ENCODE measurements at places on chromosomes 2 and 18.

DNA sequence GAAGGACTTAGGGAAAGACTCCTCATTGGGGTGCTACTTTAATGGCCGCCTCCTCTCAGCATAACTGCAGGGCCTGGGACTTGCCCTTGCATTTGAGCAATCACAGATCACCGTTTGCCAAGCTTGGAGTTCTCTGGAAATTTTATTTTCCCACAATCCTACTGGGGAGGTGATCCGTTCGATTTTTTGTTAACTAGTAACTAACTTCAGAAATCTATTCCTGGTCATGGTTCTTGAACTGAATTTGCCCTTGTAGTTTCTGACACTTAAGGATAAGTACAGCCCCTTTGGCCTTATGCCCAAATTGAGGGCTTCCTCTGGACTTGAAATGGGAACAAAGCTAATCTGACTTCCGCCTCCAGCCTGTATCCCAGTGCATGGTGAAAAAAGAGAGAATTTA lies 60.5 kb upstream of the ST3GAL5 start:
- no peak for DNase-seq

GRCh38 chr2:28681158-28681571 lies 70.5 kb upstream of the PPP1CB start:
- DNase-seq = peak; percentile 47

- no peak for DNase-seq
These were observed 20.3 kb downstream of the ALK start for GRCh38 chr2:29900971-29901633.

GRCh38 chr2:102499558-102499957 lies 26.5 kb downstream of the SLC9A4 start:
- no peak for DNase-seq

DNA sequence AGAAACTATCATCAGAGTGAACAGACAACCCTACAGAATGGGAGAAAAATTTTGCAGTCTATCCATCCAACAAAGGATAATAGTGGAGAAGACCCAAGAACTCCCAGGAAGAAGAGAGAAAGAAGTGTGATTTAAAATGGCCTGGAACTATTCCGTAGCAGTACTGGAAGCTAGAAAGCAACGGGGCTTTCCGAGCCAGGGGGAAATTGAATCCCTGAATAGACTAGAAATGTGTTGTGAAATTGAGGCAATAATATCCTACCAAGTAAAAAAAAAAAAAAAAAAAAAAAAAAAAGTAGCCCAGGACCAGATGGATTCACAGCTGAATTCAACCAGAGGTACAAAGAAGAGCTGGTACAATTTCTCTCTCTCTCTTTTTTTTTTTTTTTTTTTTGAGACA lies 69.3 kb downstream of the FARP2 start:
- no peak for DNase-seq

DNA sequence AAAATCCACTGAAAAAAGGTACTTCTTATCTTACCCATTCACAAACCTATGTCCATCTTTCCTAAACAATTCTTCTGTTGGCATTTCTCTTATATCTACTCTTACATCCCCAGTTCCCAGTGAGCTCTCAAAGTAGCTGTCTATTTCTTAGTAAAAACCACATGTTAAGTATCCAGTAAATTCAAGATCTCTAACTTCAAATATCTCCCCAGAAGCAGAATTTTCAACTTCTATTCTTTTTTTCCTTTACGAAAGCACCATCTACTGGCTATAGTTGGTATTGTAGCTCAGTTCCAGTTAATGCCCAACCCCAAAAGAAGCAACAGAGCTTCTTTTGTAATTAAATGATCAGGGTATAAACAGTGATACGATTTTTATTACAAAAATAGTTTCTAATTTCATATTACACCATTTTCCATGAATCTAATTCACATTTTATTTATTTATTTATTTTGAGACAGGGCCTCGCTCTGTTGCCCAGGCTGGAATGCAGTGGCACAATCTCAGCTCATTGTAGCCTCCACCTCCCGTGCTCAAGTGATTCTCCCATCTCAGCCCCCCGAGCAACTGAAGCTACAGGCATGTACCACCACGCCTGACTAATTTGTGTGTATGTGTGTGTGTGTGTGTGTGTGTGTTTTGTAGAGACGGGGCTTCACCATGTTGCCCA lies 28.5 kb downstream of the HRH4 start:
- peak; percentile 28 for DNase-seq

DNA sequence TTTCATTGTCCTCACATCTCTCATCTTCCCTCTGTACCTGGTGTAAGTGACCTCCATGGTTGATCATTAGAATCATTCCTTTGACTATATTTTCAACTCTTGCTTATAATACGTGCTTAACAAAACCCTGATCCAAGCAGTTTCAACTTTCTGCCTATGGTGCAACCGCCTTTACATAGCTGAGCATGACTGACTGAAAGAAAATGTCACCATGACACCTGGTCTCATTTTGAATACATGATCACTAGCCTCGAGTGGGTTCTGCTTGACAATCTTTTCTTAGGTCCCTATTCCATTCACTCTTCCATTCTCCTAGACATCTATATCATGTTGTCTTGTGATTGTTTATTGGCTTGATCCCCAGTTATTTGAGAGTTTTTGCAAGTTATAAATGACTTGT lies 78.9 kb upstream of the STAM2 start:
- DNase-seq = no peak

GRCh38 chr2:9284521-9285297 lies 78.1 kb downstream of the ASAP2 start:
- DNase-seq = no peak

DNA sequence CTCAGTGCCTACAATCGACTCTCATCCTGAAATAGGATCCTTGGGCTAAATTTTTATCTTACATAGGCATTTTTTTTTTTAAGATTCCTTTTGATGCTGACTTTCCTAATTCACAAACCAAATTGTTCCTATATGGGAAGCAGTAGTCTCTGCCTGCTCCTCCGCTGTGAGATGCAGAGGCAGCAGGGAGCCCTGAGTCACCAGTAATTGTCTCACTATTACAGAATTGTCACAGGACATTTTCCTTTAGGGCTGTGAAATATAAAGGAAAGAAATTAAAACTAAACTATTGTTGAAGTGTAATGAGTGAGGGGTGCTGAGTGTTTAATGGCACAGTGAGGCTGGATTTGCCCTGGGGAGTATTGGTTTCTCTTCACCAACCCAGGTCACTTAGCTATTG lies 63.8 kb downstream of the MYO3B start:
- DNase-seq = no peak

GRCh38 chr2:138602166-138602460 lies 100.5 kb downstream of the SPOPL start:
- DNase-seq = no peak

DNA sequence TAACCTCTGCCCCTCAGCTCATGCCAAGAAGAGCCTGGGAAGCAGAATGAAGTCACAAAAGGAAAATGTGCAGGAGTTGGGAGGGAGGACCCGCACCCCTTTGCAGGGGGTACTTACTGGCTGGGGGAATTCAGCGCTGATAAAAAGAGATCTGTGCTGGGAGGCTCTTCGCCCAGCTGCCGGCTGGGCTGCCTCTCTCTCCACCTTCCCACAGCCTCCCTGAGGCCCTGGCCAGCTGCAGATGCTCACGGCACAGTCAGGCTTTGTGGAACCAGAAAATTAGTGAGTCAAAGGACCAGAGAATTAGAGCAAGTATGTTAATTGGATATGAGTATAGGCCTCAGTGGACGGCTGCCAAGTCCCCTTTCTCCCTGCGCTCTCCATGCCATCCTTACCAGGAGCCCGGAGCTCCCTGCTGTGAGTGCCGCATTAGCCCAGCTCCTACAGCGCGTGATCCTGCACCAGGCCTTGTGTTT lies 181.7 kb upstream of the SH3BP4 start:
- peak; percentile 53 for DNase-seq

- DNase-seq = peak; percentile 20
These were observed 36.5 kb upstream of the HPCAL1 start for GRCh38 chr2:10266133-10266620.

- peak; percentile 88 for DNase-seq
These were observed 93.9 kb upstream of the LGALSL start for GRCh38 chr2:64359892-64360657.

DNA sequence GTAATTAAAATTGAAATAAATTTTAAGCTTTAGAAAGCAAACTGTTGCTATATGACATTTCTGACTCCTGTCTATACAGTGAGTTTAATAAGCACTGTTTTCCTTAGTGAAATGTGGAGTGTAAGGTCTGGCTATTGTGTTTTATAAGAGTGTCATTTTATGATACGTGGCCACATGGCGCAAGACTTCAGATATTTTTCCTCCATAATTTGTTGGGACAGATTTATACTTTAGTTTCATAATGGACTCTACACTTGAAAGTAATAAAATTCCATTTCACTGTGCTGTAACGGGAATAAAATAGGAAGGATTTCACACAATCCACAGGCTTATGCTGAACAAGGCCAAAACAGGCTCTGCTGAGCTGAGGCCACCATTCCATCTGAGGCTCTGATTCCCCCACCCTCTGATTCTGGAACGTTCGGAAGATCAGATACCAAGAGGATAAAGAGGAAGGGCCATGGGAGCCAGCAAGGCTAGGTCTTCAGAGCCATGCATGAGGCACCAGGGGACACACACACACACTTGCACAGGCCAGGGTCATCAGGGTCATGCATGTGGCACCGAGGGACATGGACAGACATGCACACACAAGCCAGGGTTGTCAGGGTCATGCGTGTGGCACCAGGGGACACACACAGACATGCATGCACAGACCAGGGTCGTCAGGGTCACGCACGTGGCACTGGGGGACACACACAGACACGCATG lies 35.6 kb downstream of the HDAC4 start:
- no peak for DNase-seq

- DNase-seq = no peak
These were observed 18.5 kb upstream of the SCN9A start for GRCh38 chr2:166394245-166394644.

GRCh38 chr18:45670281-45670962 lies 53.6 kb upstream of the SLC14A1 start:
- peak; percentile 60 for DNase-seq

DNA sequence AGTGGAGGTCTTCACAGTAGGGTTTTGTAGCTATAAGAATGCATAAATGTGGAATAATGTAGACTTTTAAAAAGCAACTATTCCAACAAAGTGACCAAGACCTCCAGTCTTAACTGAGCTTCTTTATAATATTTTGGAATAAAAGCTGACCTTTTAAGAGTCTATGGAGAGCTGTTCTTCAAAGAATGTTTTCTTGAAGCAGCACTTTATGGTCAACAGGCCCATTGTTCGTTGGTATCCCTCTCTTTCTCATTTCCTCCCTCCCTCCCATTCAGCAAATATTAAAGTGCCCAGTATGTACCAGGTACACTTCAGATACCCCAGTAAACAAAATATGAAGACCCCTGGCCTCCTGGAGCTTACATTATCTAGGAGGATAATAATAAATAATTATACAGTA lies 140.1 kb upstream of the SMAD7 start:
- no peak for DNase-seq

GRCh38 chr2:174465327-174465726 lies 21.5 kb downstream of the GPR155 start:
- DNase-seq = no peak

- no peak for DNase-seq
These were observed 314.7 kb downstream of the METTL4 start for GRCh38 chr18:2256577-2256976.

GRCh38 chr18:55547705-55548056 lies 40.3 kb downstream of the TCF4 start:
- no peak for DNase-seq

DNA sequence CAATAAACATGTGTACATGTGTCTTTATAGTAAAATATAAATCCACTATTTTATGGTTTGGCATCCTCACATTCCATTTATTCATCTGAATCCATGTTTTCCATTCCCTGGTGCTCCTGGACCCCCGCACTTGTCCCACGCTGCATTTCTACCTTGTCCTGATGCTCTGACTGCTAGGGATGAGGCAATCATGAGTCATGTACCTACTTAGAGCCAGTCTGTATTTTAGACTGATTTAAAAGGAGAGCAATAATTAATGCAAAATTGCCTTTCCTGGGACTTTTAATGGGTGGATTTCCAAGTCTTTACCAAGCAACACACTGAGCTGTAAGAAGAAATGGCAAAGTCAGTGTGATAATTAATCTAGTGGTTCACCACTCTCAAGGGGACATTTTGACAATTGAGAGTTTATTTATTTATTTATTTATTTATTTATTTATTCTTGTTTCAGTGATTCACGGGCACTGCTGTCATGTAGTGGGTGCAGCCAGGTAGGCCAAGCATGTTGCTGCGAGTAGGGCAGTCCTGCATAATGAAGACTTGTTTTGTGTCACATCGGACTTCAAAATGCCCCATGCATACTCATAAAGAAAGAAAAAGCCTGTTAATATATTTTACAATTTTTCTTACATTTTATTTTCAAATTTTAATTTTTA lies 419.3 kb upstream of the VWC2L start:
- no peak for DNase-seq

DNA sequence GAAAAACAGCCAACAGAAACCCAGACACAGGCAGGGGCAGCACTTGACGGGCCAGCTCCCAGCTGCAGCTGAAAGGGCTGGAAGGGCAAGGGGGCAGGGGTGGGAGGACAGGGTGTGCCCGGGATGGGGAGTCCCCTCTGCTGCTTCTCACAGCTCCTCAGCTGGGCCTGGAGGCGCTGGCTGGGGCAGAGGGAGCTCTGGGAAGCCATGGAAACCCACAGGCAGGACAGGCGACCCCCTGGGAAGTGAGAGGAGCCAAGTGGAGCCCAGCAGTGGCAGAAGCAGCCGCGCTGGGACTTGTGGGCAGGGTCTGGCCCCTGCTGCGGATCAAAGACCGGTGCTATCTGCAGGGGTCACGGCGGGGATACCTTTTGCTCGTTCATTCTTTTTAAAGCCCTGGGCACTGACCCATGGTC lies 20.7 kb downstream of the OTOF start:
- DNase-seq = no peak

DNA sequence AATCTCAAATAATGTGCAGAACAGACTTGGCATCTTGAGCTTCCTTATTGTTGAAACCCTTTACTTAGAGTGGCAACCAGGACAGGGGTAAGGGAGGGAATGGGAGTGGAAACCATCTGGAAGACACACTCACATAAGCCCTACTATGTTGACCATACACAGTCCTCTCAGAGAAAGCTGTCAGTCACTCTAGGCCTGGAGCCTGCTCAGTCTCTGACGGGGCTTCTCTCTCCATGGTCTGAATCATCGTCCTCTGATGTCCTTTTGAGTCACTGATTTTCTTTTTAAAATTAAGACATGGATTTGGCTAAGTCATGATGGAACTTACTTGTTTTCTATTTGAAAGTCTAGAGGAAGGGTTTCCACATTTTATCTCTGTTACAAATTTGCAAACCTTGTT lies 74.0 kb downstream of the MYO1B start:
- DNase-seq = peak; percentile 58

DNA sequence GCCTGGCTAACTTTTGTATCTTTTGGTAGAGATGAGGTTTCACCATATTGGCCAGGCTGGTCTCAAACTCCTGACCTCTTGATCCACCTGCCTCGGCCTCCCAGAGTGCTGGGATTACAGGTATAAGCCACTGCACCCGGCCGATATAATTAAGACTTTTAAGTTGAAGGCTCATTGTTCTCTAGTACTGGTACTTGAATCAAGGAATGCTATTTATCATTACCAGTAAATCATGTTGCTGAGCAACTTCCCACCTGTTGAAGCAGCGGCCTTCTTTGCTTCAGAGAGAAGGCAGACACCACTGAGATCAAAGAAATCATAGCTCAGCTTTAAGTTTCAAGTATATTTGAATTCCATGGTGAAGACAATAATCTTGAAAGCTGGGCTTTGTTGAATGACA lies 58.8 kb upstream of the TMEM163 start:
- DNase-seq = no peak

Data from fibroblast of skin of right quadriceps (primary cell).